A172 (cell line): ENCODE measurements at places on chromosomes 6 and 20. TPM values are rescaled to one million over a fixed set of nuclear protein-coding genes. Genes with fewer than 3 reads are reported as not detected.

Gene OR12D3
- total RNA-seq: not detected in 2 replicates

Gene MLN
- total RNA-seq: not detected in 2 replicates

Gene PNLDC1
- not detected in 2 replicates for total RNA-seq

Gene ZNF512B
- 16.8 and 17.0 TPM in 2 replicates for total RNA-seq

Gene HSF2
- 43.2 and 51.4 TPM in 2 replicates for total RNA-seq

Gene GRM4
- total RNA-seq: 0.96 TPM in 1 of 2 replicates, not detected in the other

Gene ERVFRD-1
- not detected in 2 replicates for total RNA-seq

Gene DDO
- 3.5 and 6.0 TPM in 2 replicates for total RNA-seq

Gene NOTCH4
- 0.81 and 1.6 TPM in 2 replicates for total RNA-seq

Gene MAN1A1
- 5.7 and 6.3 TPM in 2 replicates for total RNA-seq

Gene SPATA25
- total RNA-seq: 0.21 TPM in 1 of 2 replicates, not detected in the other

Gene TAGAP
- total RNA-seq: not detected in 2 replicates

Gene SEL1L2
- not detected in 2 replicates for total RNA-seq

Gene PACRG
- not detected in 2 replicates for total RNA-seq

Gene KIFC1
- total RNA-seq: 53.2 and 55.6 TPM in 2 replicates

Gene C20orf144
- total RNA-seq: 0.05 TPM in 1 of 2 replicates, not detected in the other

Gene UBD
- total RNA-seq: not detected in 2 replicates

Gene OLIG3
- not detected in 2 replicates for total RNA-seq

Gene PSORS1C2
- not detected in 2 replicates for total RNA-seq

Gene PGM3
- total RNA-seq: 57.2 and 57.8 TPM in 2 replicates

Gene RNF217
- total RNA-seq: 4.4 and 9.9 TPM in 2 replicates

Gene SIM1
- total RNA-seq: not detected in 2 replicates

Gene OTOR
- total RNA-seq: not detected in 2 replicates
